ENCODE measurements at places on chromosomes 4 and X. TPM values are rescaled to one million over a fixed set of nuclear protein-coding genes. Genes with fewer than 3 reads are reported as not detected.

Gene MAP3K15
- 0.18 TPM for total RNA-seq

Gene TMEM35A
- not detected for total RNA-seq

Gene BEX2
- total RNA-seq: 3.7 TPM

DNA sequence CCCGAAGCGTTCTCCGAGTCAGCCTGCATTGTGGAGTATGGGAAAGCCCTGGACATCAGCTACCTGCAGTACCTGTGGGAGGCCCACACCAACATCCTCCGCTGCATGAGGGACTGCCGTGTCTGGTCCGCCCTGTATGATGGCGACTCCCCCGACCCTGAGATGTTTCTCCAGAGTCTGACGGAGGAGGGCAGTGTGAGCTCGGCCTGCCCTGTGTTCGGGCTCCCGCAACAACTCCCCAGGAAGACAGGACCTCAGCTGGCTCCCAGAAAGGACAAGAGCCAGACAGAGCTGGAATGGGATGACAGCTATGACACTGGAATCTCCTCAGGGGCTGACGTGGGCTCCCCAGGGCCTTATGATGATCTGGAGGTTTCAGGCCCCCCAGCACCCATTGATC lies 111.3 kb downstream of the GATB start:
- H3K27me3 ChIP-seq: peaks cover 16% of the 10 kb centered on the region
- H3K4me1 ChIP-seq: no peaks in the 10 kb centered on the region
- no peak for DNase-seq
- no peaks in the 10 kb centered on the region for H3K36me3 ChIP-seq
- H3K4me3 ChIP-seq: no peak overlapping the region

DNA sequence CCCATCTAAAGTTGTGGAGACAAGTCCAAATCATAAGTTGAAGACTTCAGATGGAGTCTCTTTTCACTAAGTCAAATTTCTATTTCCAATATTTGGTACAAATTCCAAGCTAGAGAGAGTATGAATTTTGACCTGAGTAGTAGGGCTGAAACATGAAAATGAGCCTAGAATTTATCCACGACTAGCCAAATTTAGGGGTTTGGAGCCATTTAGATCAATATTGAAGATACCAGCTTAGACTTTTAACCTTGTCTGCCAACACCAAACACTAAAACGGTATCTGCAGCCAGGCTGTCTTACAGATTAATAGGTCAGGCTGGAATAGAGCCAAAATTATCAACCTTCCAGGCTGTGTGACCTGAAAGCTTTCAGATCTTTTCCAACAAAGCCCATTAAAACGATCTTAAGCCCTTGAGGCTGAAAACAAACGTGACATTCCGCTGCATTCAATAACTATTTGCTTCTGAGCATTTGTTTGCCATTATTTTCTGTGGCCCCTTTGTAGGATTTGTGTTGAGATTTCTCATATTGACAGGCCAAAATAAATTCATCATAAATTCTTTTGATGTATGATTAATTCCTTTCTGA lies 268.7 kb upstream of the DKK2 start:
- H3K4me1 ChIP-seq: no peaks in the 10 kb centered on the region
- no peak overlapping the region for H3K27ac ChIP-seq
- no peaks in the 10 kb centered on the region for H3K36me3 ChIP-seq
- no peak for DNase-seq
- no peaks in the 10 kb centered on the region for H3K27me3 ChIP-seq
- H3K4me3 ChIP-seq: no peak overlapping the region

- DNase-seq: no peak
- no peak overlapping the region for H3K27ac ChIP-seq
- H3K27me3 ChIP-seq: peaks cover 5% of the 10 kb centered on the region
- H3K4me1 ChIP-seq: no peaks in the 10 kb centered on the region
- H3K4me3 ChIP-seq: no peak overlapping the region
- no peaks in the 10 kb centered on the region for H3K36me3 ChIP-seq
Observed at GRCh38 chr4:173434231-173434630, 35.3 kb upstream of the SCRG1 start.

- H3K36me3 ChIP-seq: no peaks in the 10 kb centered on the region
- H3K27ac ChIP-seq: no peak overlapping the region
- no peak for DNase-seq
- peaks cover 4% of the 10 kb centered on the region for H3K27me3 ChIP-seq
- no peak overlapping the region for H3K4me3 ChIP-seq
Observed at GRCh38 chr4:1081689-1082040, 31.7 kb downstream of the RNF212 start.

DNA sequence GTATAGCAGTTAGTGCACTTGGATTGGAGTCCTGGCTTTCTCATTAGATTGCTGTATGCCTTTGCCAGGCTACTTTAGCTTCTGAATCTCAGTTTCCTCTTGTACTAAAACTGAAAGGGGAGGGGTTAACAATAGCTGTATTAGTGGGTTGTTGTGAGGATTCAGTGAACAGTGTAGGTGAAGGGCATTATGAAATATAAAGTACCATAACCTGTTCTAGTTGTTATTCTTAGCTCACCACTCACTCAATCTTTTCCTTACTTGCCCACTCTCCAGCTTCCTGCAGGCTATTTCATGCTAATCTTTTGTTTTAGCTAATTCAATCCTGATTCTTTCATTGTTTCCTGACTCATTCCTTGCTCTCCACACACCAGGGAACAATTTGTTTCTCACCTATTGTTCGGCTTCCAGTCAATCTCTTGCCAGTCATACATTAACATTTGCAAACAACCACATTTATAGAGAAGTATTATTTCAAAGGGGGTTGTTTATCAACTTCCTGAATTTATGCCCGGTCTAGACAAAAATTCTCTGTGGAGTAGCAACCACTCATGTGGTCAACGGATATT lies 50.6 kb upstream of the EDA start:
- H3K4me3 ChIP-seq: no peak overlapping the region
- no peaks in the 10 kb centered on the region for H3K27me3 ChIP-seq
- H3K27ac ChIP-seq: no peak overlapping the region
- H3K36me3 ChIP-seq: no peaks in the 10 kb centered on the region
- no peak for DNase-seq
- no peaks in the 10 kb centered on the region for H3K4me1 ChIP-seq

DNA sequence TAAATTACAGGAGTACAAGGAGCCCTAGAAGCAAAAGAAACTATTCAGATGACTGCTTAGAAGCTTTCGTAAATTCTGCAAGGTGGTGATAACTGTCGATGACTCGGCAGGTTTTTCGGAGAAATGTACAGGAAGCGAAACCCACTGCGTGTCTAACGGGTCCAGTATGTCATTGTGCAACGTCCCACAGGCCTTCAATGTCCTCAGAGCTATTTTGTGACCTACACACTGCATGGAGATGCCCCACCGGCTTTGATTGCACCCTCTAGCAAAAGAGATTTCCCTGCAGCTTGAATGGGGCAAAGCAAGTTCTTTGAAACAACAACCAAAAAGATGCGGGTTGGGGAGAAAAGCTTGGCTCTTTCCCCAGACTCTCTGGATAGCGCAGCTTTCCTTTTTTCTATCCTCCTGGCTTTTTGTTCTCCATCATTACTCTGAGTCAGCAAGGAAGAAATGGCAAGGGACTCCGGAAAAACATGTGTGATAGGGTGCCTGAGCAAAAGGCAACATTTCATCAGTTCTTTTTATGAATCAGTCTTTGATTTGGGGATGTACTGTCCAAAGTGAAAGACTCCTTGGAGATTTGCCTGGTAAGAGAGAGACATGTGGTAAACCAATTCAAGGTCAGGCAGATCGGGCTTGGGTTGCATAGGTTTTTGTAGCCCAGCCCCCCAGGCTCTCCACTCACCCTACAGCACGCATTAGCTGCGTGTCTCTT lies 112.0 kb upstream of the TBL1X start:
- H3K36me3 ChIP-seq: peaks cover 8% of the 10 kb centered on the region
- H3K4me3 ChIP-seq: peak overlapping the region; percentile 53
- H3K27me3 ChIP-seq: no peaks in the 10 kb centered on the region
- DNase-seq: no peak
- peaks cover 35% of the 10 kb centered on the region for H3K4me1 ChIP-seq

- DNase-seq: no peak
- no peak overlapping the region for H3K27ac ChIP-seq
- no peaks in the 10 kb centered on the region for H3K4me1 ChIP-seq
- no peak overlapping the region for H3K4me3 ChIP-seq
- no peaks in the 10 kb centered on the region for H3K27me3 ChIP-seq
- no peaks in the 10 kb centered on the region for H3K36me3 ChIP-seq
Observed at GRCh38 chrX:143298663-143299241, 218.5 kb downstream of the SPANXN3 start.

GRCh38 chr4:78155616-78156105 lies 98.5 kb downstream of the FRAS1 start:
- no peak overlapping the region for H3K4me3 ChIP-seq
- DNase-seq: no peak
- no peaks in the 10 kb centered on the region for H3K36me3 ChIP-seq
- H3K4me1 ChIP-seq: no peaks in the 10 kb centered on the region

- H3K4me3 ChIP-seq: no peak overlapping the region
- no peaks in the 10 kb centered on the region for H3K4me1 ChIP-seq
- DNase-seq: no peak
Observed at GRCh38 chr4:96375367-96375766, 535.5 kb downstream of the PDHA2 start.

DNA sequence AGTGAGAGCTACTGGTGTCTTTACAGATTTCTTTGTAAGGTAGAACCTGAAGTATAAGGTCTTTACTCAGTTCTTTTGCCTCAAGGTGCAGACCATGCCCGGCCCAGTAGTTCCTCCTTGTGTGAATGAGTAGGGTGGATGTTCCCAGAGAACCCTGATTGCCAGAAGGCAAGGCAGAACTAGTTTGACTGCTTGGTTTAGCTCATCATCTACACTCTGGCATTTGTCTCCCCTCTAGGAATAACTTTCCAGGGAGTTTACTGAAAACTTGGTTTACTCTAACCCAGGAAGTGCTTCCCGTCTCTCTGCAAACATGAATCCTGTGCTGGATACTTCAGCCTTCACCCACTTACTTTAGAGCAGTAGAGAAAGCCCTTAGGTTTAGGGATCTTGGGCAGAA lies 29.1 kb downstream of the MCUB start:
- no peak overlapping the region for H3K4me3 ChIP-seq
- peaks cover 49% of the 10 kb centered on the region for H3K4me1 ChIP-seq
- no peaks in the 10 kb centered on the region for H3K27me3 ChIP-seq
- DNase-seq: no peak

DNA sequence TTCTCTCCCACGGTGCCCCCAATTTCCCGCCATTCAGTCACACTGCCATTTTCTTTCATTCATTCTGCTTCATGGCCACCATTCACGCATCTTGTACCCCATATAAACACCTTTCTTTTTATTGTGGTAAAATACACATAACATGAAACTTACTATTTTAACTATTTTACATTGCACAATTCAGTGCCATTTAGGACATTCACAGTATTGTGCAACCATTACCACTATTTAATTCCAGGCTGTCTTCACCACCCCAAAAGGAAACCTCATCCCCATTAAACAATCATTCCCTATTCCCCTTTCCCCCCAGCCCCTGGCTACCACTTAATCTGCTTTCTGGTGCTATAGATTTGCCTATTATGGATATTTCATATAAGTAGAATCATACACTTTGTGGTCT lies 15.9 kb downstream of the SPACA5 start:
- peak overlapping the region; percentile 57 for H3K4me3 ChIP-seq
- H3K27ac ChIP-seq: no peak overlapping the region
- no peak for DNase-seq
- no peaks in the 10 kb centered on the region for H3K36me3 ChIP-seq

DNA sequence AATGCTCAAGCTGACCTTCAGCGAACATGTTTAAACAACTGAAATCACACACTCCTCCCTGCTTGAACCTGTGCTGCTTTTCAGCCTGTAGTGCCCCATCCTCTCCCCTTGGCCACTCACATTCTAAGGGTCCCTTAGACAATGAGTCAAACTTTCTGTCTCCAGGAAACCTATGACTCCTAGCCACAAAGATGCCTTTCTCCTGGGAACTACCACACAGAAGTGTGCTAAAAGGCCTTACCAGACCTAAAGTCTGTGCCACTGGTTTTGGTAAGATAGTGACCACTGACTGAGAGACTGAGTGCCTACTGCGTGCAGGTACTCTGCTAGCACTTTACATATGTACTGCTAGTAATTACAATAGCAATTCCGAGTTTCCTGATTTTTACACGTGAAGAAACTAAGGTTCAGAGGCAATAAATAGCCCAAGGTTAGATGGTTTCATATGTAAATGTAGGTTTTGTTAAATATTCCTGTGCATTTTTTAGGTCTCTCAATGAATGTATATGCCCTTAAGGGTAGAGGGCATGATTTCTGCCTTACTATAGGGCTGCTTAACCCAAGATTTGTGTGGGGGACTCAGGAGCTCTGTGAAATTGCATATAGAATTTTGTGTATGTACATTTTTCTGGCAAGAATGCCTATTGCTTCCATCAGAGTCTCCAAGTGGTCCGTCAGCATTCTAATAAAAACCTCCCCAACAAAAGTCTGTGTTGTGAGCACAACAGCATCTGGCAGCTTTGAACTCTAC lies 71.1 kb downstream of the NSG1 start:
- H3K27me3 ChIP-seq: no peaks in the 10 kb centered on the region
- peaks cover 11% of the 10 kb centered on the region for H3K4me1 ChIP-seq
- H3K27ac ChIP-seq: no peak overlapping the region
- no peak for DNase-seq
- no peak overlapping the region for H3K4me3 ChIP-seq

DNA sequence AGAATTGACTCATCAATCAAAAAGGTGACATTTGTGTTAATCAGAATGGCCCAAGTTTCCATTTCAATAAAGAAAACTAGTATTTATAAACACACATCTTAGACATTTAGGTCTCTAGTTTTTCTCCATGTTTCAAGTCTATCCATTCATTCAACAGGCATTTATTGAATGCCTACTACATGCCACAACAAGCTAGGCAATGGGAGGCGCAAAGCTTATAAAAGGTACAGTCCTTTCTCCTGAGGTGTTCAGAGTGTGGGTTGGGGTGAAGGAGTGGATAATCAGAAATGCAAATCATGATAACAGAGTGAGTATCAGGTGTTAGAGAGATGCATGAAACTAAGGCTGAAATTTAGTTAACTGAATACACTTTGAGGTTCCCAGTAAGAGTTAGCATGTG lies 78.0 kb downstream of the HCCS start:
- no peak overlapping the region for H3K4me3 ChIP-seq
- H3K27me3 ChIP-seq: no peaks in the 10 kb centered on the region
- no peaks in the 10 kb centered on the region for H3K4me1 ChIP-seq
- DNase-seq: no peak
- no peaks in the 10 kb centered on the region for H3K36me3 ChIP-seq

- DNase-seq: no peak
- no peak overlapping the region for H3K27ac ChIP-seq
- no peaks in the 10 kb centered on the region for H3K27me3 ChIP-seq
- H3K4me1 ChIP-seq: no peaks in the 10 kb centered on the region
Observed at GRCh38 chr4:97367878-97368277, 775.4 kb downstream of the STPG2 start.

- no peak overlapping the region for H3K4me3 ChIP-seq
- DNase-seq: no peak
- H3K4me1 ChIP-seq: peaks cover 7% of the 10 kb centered on the region
- no peak overlapping the region for H3K27ac ChIP-seq
Observed at GRCh38 chr4:70914000-70914399, 11.8 kb downstream of the MOB1B start.

DNA sequence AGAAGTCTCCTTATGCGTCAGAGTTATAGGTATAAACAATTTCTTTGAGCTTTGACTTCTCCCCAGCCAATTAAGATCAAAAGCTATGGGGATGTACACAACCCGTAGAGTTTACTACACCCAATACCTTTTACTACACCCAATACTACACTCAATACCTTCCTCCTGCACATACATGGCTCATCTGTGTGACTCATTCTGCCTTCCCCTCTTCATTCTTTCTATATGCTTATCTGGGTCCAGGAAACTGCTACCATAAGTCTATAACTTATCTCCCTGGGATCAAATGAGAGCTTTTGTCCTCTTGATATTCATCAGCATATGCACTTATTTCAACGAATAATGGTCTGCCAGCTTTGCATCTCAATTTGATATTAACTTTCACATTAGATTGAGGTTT lies 28.2 kb downstream of the ANKRD50 start:
- no peaks in the 10 kb centered on the region for H3K36me3 ChIP-seq
- H3K4me3 ChIP-seq: no peak overlapping the region
- no peak for DNase-seq
- H3K4me1 ChIP-seq: no peaks in the 10 kb centered on the region
- H3K27ac ChIP-seq: no peak overlapping the region
